ENCODE measurements at places on chromosomes 12 and 14. TPM values are rescaled to one million over a fixed set of nuclear protein-coding genes. Genes with fewer than 3 reads are reported as not detected.

DNA sequence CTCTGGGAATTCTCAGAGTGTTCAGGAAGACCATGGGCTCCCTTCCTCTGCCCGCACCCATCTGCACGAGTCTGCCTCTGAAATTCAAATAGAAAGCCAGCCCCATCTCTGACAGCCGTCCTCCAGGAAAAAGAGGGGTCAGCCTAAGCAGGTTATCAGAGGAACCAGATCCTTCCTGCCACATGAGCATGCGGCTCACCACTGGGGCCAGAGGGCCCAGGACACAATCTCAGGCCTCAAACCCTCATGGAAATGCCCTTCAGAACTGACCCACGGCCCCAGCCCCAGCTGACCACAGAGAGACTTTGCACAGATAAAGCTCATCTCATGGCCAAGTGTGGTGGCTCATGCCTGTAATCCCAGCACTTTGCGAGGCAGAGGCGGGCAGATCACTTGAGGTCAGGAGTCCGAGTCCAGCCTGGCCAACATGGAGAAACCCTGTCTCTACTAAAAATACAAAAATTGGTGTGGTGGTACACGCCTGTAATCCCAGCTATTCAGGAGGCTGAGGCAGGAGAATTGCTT lies 23.2 kb downstream of the PXN start:
- DNase-seq = no peak

- DNase-seq = no peak
Measured at GRCh38 chr12:43964033-43964432, 128.2 kb downstream of the TMEM117 start.

DNA sequence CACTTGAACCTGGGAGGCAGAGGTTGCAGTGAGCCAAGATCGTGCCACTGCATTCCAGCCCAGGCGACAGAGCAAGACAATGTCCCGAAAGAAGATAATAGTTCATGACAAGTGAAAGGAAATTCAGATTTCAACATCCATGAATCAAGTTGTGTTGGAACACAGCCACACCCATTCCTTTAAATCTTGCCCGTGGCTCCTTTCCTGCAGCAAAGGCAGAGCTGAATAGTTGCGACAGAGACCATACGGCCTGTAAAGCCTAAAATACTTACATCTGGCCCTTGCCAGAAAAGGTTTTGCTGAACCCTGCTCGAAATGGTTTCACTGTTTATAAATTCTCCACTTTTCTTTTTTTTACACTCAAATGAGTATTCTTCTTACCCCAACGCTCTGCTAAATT lies 17.7 kb upstream of the ITPK1 start:
- peak; percentile 72 for DNase-seq

GRCh38 chr12:81874166-81874565 lies 115.0 kb upstream of the PPFIA2 start:
- no peak for DNase-seq

The BTBD7 gene
- 11.0 TPM for total RNA-seq
